Activated naive CD4-positive, alpha-beta T cell treated with Interleukin-2 at 50 U/mL for 16 hours (primary cell): ENCODE measurements at places on chromosomes 12 and 14.

GRCh38 chr12:42679466-42679865 is 89.9 kb upstream of the PRICKLE1 start:
- DNase-seq: no peak

- peak; percentile 69 for DNase-seq
Observed at GRCh38 chr14:89618811-89619551, 201.9 kb upstream of the FOXN3 start.

DNA sequence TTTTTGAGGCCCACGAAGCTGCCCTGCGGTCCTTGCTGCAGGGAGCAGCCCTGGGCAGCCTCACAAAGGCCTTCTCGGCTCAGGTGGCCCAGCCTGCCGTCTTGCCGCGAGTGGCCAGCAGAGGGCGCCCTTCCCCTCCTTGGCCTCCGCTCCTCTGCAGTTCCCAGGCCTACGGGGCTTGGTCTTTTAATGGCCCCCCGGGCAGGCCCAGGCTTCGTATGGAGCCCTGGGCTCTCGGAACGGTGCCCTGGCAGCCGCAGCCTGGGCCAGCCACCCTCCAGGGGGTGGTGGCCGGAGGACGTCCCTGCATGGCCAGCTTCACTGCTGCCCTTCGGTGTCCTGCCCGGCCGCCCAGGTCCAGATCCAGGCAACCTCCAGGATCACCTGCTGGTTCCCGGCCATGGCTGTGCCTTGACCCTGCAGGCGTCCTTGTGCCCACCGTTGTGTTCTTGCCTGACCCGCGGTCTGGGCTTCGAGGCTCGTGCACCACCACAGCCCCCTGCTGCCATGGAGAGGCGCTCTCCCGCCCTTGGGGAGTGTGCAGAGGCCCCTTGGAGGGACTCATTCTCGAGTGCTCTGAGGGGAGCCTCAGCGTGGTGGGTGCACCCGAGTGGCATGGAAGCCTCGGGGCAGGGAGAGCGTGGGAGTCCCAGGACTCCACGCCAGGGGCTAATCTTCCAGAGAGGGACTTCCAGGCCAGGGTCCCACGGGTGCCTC is 9.4 kb downstream of the ASPG start:
- DNase-seq: peak; percentile 75

DNA sequence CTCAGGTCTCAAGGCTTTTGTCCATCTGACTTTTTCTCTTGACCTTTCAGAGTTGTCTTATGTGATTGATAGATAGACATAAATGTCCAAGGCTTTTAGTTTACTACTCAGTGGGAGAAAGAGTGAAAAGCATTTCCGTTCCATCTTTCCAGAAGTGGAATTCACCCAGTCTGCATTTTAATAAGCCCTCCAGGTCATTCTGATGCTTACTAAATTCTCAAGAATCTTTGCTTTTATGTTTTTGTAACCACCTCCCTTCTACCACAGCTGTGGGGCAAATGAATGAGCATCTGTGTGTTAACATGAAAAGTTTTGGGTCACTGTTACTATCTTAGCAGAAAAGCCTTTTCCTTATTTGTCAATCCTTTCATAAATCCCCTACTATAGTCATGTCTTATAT is 251.4 kb downstream of the LRIG3 start:
- no peak for DNase-seq

- no peak for DNase-seq
Observed at GRCh38 chr12:132950844-132951535, 5.1 kb downstream of the ZNF605 start.

DNA sequence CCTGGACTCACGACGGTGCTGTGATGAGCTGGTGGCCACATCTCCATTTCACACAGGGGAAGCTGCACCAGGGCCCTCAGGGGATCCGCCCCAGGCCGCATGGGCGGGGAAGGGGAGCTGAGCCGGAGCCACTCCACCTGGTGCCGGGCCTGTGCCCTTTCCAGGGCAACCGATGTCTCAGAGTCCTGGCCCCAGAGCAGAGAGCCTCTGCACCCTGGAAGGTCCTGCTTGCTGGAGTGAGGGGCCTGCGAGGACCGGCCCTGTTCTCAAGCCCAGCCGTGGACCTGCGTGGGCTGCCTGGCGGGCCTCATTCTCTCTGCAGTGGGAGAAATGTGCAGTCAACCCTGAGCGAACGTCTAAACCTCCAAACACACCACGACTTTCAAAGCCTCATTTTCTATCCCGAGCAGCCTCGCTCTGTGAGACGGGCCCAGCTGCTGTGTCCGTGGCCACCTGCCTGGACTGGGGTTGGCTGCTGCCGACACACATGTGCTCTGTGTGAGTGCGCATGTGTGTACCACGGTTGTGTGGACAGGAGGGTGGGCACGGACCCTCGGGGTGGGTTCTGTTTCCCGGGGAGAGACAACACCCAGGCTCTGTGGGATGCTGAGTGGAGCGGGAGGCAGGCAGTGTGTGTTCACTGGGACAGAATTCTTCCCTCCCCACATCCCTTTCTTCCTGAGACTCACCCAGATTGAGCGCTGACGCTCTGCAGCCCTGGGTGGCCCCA is 163.5 kb downstream of the KIF26A start:
- no peak for DNase-seq

- no peak for DNase-seq
Observed at GRCh38 chr14:30849354-30849753, 25.0 kb upstream of the COCH start.

GRCh38 chr14:75280291-75280830 is 1.7 kb downstream of the FOS start:
- no peak for DNase-seq
